ENCODE measurements at places on chromosomes 12 and 14. TPM values are rescaled to one million over a fixed set of nuclear protein-coding genes. Genes with fewer than 3 reads are reported as not detected.

The SIX4 gene
- total RNA-seq = 9.1 TPM

The APOLD1 gene
- total RNA-seq = 2.0 TPM

The GLT8D2 gene
- 34.1 TPM for total RNA-seq

The TRPV4 gene
- total RNA-seq = 1.9 TPM

The AMN gene
- total RNA-seq = 12.4 TPM

The EPYC gene
- not detected for total RNA-seq

All from pericardium fibroblast (primary cell).